ENCODE measurements at places on chromosomes 7 and 10.

- DNase-seq, result no peak
These were observed 42.7 kb upstream of the SMIM30 start for GRCh38 chr7:113161050-113161449.

GRCh38 chr10:93026072-93026471 is 34.5 kb upstream of the CYP26C1 start:
- DNase-seq, result no peak

GRCh38 chr7:50405221-50405620 is 44.9 kb downstream of the FIGNL1 start:
- DNase-seq, result peak; percentile 75

- peak; percentile 99 for DNase-seq
These were observed at the start of gene RABGEF1 for GRCh38 chr7:66740302-66740979. TSS of gene RABGEF1 (plus strand) at chr7:66740733. CDS start at chr7:66771900, 31,167 bp downstream.

DNA sequence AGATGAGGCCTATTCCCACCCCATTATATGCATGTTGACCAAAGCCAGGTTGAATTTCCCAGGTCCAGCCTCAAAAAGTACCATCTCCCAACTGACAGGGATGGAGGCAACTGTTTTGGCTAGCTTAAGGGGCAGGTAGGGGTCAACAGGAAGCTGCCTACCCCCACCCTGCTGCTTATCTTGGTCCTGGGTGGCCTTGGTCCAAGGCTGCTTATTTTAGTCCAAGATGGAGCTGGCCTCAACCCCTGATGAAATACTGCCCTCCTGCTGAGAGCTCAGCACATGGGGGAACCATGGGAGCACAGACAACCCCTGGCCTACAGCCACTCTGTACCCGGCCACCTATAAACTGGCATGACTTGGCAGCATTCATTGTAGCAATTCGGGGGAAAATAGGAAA is 23.1 kb downstream of the MYO1G start:
- DNase-seq, result no peak

DNA sequence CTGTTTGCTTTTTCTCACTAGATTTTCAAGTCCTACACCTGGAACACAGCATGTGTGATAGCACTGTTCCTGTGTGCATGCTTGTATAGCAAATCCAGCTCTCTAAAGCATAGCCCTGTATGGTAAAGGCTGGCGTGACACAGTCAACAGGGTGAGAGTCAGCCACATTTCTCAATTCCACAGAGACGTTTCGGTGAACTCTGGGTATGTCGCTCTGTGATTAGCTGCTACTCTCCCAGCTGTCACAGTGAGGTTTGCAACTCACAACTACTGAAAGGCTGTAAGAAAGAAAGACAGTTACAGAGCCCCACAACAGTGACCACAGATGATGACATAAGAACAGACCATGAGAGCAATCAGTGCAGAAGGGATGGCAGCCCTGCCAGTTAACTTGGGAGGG is 170.6 kb upstream of the IMMP2L start:
- DNase-seq, result no peak

GRCh38 chr10:73650537-73651331 is 5.1 kb downstream of the SYNPO2L start:
- peak; percentile 91 for DNase-seq

DNA sequence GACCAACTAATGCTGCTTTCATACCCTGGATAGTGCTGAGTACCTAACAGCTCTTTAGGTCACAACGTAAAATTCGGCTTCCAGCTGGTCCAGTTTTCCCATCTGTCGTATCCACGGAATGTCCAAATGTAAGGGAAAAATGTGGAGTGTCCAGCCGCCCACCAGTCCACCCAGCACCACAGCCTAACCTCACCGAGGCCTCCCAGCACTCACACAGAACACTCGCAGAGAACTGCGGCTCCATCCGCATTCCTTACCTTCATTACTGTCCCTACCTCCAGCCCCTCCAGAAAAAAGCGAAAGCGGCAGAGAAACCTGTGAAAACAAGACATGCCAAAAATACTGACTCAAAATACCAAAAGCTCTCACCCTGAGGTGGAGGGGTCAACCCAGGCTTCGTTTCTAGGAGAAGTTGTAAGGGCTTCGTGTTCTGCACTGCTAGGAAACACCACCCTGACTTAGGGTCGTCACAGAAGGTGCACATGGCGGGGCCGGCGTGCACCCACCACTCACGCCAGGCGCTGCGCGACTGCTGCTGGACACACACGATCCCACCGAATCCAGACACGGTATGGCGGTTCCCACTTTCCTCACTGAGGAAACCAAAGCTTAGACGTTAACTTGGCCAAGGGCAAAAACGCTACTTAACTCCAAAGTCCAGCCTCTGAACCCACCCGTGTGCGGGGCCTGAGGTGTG is 73.9 kb downstream of the AMZ1 start:
- no peak for DNase-seq

DNA sequence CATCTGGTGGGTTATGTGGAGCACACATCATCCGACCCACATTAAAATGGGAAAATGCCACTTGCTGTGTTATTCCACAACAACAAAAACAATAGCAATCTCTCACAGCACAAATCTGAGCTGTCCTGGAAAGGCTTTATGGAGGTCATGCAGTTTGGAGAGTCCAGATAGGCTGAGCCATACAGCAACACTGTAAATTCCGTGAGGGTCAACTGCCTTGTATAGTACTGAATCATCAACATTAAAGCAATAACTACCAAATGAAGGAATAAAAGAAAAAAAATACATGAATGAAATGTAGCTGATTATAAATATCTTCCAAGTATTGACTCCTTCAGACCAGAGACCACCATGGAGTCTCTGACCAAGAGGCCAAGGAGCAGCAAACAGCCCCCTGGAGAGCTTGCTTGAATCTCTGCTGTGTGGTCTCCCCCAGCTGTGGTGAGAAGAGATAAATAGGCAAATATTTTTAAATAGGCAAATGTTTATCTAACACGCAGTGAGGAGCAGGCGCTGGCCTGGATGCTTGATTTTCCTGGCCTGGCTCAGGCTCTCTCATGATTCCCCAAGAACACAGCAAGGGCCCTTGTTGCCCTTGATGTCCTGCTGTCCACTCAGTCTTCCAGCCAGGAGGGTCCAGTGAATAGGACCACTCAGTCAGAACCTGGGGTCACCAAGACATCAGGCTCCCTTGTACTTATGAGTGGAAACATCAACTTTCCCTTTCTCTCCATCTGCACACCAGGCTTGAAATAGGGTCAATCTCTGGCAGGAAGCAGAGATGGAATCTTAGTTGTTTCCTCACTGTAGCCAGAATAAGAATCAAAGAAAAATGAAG is 1021.3 kb downstream of the XPNPEP1 start:
- no peak for DNase-seq

DNA sequence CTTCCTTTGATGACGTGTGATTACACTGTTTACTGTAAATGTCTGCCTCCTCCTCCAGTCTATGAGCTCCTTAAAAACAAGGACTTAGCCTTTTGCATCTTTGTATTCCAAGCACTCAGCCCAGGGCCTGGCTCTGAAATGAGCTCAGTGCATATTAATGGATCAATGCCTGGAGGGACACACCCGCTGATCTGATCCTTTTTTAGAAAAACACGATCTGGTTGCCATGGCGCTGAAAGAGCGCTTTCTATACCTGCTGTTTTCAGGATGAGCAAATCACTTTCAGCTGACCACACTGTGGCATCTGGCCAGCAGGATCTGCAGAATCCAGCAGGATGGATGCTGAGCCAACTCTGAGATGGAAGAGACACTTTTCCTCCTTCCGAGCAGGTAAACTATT is 37.8 kb upstream of the GARS1 start:
- no peak for DNase-seq

All from suppressor macrophage treated with lipopolysaccharide for 1 hour (primary cell).